ENCODE measurements at places on chromosomes 4 and X.

- peak; percentile 51 for DNase-seq
Observed at GRCh38 chrX:130975947-130976346, 72.9 kb upstream of the ENOX2 start.

DNA sequence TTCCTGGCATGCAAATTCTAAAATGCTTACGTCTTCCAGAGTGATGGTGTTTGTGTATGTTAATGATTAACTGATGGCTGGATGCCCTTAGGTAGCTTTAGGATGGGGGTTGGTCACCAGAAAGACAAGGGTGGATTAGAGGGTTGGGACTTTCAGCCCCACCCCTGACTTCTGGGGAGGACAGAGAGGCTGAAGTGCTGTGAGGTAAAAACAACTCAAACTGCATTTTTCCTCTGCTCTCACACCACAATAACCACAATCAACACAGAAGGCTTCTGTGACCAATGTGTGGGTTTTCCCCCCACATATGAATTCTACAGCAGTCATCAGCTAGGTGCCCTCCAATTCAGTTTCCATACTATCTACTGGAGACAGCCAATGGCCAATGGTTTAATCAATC is 18.7 kb upstream of the DDIT4L start:
- no peak for DNase-seq

- no peak for DNase-seq
Observed at GRCh38 chr4:112700679-112701078, 63.7 kb downstream of the LARP7 start.

DNA sequence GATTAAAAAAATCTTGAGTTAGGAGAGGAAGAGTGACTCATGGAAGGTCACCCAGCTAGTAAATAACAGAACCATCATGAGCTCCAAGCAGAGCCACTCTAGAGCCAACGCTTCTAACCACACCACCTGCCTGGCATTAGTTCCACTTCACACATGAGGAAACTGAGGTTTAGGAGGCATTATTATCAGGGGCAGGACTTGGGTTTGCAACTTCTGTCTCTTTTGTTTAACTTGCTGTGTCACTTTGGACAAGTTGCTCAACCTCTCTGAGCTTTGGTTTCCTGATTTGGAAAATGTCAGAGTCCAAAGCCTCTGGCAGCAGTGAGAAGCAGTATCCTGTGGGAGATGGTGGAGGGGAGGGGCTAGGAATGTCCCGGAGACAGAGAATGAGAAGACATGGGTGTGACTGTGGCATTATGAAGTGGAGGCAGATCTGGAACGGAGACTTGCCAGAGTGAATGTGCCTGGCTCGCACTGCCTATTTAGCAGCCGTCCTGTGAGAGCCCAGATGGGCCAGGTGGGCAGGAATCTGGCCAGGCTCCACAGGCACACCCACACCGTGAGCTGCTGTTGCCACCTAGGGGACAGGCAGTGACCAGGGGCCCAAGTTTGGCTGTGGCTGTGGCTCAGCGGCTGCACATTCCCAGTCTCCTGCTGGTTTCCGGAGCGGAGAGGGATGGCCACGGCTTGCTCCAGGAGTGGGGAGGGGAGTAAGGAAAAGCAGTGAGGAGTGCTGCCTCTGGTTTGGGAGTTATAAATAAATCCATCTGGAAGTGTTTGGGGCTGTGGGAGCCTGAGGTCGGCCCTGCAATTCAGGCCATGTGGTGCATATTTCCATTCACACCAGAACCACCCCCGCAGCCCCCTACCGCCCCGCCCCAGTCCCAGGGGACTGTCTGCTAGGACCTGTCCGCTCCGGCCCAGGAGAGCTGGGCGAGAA is 93.4 kb downstream of the NHSL2 start:
- DNase-seq: peak; percentile 43

DNA sequence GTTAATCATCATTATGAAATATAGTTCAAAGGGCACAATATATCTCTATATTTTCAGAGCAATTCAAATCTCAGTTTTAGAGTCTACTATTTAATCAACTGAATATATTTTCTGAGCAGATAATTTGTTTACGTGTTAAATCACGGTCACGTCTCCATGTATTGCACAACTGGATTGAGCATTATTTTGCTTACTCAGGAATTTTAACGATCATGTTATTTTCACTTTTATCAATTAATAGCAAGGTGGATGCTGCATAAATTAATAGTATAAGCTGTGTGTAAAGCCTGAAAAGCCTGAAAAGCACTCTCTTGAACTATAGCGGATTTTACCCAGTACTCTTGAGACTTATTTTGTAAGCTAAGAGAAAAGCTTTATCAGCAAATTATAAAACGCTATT is 374.9 kb downstream of the MAGEB5 start:
- no peak for DNase-seq

GRCh38 chr4:41079881-41080560 is 134.3 kb downstream of the APBB2 start:
- DNase-seq: no peak

All from cardiac fibroblast (primary cell).